Adipocyte (in vitro differentiated cells): ENCODE measurements at places on chromosomes 6 and 20.

DNA sequence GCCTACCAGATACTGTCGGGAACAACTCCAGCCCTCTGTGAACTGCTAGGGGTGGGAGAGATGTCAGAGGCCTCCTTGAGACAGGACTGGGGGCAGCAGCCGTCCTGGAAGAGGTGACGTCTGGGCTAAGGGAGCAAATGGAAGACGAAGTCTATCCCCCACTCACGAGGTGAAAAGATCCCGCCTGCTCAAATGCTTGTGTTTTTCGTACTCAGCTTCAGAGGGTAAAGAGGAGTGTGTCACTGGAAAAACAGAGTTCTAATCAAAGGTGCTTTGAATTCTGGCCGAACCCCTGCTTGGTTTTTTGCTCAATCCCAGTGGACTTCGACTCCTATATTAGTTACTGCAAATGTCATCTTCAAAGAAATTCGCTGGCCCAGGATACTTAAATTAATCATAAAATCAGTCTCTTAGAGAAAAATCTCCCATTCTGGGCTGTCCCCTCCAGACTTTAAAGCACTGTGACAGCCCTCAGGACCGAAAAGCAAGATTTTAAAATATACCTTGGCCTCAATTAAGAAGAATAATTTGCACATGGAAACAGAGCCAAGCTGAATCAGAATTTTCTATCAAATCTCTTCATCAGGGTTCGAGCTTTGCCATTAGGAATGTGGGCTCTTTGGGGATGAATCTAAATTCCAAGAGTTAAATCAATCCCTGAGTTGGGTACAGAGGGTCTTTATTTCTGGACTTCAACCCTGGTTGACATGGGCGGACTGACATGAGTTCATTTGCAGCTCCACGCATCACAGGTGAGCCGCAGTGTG lies 61.8 kb upstream of the AFDN start:
- DNase-seq: no peak

GRCh38 chr20:32189123-32189410 lies 18.5 kb downstream of the PLAGL2 start:
- DNase-seq: no peak

DNA sequence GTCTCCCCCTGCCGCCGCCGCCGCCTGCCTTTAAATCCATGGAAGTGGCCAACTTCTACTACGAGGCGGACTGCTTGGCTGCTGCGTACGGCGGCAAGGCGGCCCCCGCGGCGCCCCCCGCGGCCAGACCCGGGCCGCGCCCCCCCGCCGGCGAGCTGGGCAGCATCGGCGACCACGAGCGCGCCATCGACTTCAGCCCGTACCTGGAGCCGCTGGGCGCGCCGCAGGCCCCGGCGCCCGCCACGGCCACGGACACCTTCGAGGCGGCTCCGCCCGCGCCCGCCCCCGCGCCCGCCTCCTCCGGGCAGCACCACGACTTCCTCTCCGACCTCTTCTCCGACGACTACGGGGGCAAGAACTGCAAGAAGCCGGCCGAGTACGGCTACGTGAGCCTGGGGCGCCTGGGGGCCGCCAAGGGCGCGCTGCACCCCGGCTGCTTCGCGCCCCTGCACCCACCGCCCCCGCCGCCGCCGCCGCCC lies 474 bp downstream of the CEBPB start:
- DNase-seq: no peak

DNA sequence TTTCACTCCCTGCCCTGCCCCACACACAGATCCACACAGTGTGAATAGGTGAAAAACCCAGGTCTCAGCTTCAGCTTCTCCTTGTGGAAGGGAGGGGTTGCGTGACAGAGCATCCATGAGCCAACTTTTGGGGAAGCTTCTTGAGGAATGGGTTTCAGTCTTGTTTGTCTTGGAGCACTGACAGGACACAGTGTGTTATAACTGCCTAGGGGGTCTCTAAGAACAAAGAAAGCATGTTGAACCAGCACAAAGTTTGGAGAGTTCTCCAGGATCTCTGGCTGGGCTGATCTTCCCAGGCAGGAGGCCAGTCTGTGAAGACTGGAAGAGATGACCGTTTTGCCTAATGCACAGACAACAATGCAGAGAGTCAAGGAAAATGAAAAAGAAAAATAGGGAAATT lies 164.5 kb downstream of the COL12A1 start:
- no peak for DNase-seq

DNA sequence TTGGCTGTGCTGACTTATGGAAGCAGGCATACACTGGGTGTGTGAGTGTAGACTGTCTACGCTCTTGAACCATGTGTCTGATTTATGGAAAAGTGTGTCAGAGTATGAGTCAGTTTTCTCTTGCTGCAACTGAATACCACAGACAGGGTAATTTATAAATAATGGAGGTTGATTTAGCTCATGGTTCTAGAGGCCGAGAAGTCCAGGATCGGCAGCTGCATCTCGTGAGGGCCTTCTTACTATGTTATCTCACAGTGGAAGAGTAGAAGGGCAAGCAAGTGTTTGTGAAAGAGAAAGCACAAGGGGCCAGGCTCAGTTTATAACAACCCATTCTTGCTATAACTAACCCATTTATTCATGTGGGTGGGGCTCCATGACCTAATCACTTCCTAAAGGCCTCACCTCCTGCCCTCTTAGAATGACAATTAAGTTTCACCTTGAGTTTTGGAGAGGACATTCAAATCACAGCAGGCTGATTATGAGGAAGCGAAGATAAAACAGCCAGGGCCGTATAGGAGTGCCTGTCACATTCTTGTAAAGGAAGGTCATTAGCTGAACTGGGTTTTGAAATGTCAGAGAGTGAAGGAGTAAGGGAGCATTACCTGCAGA lies 6.7 kb downstream of the GPR31 start:
- DNase-seq: no peak
